H1 (cell line): ENCODE measurements at places on chromosomes 11 and 22. TPM values are rescaled to one million over a fixed set of nuclear protein-coding genes. Genes with fewer than 3 reads are reported as not detected.

- H3K27me3 ChIP-seq, result no peaks in the 10 kb centered on the region
- H3K36me3 ChIP-seq, result no peaks in the 10 kb centered on the region
- no peak overlapping the region for H3K27ac ChIP-seq
- H3K4me3 ChIP-seq, result no peak overlapping the region
- H3K4me1 ChIP-seq, result no peaks in the 10 kb centered on the region
Measured at GRCh38 chr11:111554532-111554931, 14.0 kb downstream of the LAYN start.

- no peak overlapping the region for H3K4me3 ChIP-seq
- no peak for DNase-seq
- peaks cover 5% of the 10 kb centered on the region for H3K4me1 ChIP-seq
- no peak overlapping the region for H3K27ac ChIP-seq
Measured at GRCh38 chr11:79273781-79274180, 167.0 kb downstream of the TENM4 start.

GRCh38 chr11:8386134-8386864 lies 122.6 kb upstream of the LMO1 start:
- no peaks in the 10 kb centered on the region for H3K36me3 ChIP-seq
- DNase-seq, result no peak
- no peak overlapping the region for H3K27ac ChIP-seq
- H3K4me3 ChIP-seq, result no peak overlapping the region
- no peaks in the 10 kb centered on the region for H3K4me1 ChIP-seq

DNA sequence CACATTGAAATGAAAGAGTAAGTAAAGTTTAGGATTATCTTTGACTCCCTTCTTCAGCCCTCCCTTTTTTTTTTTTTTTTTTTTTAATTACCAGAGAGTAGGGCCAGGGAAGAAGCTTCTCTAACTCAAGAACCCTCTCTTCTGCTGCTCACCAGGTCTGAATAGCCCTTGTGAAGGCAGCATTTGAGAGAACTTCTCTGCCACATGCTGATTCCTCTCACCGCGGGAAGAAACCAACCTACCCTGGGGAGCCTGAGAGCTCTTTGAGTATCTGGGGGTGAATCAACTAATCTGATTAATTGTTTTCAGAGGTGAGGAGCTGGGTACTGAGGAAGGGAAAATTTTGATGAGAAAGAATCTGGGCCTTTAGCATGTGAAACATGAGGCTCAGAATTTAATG lies 434.5 kb upstream of the CCDC90B start:
- H3K27me3 ChIP-seq, result no peaks in the 10 kb centered on the region; the same call in 1 of the 2 replicates
- no peak for DNase-seq
- H3K4me1 ChIP-seq, result peaks cover 19% of the 10 kb centered on the region
- no peak overlapping the region for H3K27ac ChIP-seq
- H3K4me3 ChIP-seq, result no peak overlapping the region

Gene ENTHD1
- not detected in 2 replicates for polyA plus RNA-seq

- no peak overlapping the region for H3K27ac ChIP-seq
- DNase-seq, result no peak
- H3K36me3 ChIP-seq, result no peaks in the 10 kb centered on the region
- no peak overlapping the region for H3K4me3 ChIP-seq
- H3K4me1 ChIP-seq, result peaks cover 2% of the 10 kb centered on the region
- no peaks in the 10 kb centered on the region for H3K27me3 ChIP-seq
Measured at GRCh38 chr11:1352696-1353382, 36.9 kb upstream of the BRSK2 start.

DNA sequence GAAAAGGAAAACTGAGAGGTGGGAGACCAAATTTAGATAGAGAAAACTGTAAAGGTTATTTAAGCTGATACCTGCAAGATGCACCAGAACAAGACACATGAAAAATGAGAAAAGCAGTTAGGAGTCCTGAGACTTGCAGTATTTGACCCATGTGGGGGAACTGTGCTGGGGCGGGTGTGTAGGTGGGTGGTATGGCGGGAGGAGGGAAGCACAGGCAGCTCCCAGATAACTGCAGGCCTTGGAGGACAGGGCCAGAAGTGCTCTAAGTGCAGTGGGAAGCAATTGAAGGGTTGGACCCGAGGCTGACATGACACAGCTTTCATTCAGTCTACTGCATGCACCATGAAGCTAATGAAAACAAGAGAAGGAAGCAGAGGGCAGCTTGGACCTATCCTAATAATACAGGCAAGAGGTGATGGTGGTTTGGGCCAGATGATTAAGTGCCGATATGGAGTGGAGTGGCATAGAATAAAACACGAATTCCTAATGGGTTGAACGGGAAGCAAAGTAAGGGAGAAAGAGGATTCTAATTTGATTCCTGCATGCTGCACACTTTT lies 48.0 kb upstream of the ANO3 start:
- H3K4me1 ChIP-seq, result no peaks in the 10 kb centered on the region; the same call in 1 of the 2 replicates
- H3K27ac ChIP-seq, result no peak overlapping the region
- H3K36me3 ChIP-seq, result no peaks in the 10 kb centered on the region
- peak overlapping the region; percentile 72 for H3K4me3 ChIP-seq
- no peaks in the 10 kb centered on the region for H3K27me3 ChIP-seq
